ENCODE measurements at places on chromosomes 12 and 14.

DNA sequence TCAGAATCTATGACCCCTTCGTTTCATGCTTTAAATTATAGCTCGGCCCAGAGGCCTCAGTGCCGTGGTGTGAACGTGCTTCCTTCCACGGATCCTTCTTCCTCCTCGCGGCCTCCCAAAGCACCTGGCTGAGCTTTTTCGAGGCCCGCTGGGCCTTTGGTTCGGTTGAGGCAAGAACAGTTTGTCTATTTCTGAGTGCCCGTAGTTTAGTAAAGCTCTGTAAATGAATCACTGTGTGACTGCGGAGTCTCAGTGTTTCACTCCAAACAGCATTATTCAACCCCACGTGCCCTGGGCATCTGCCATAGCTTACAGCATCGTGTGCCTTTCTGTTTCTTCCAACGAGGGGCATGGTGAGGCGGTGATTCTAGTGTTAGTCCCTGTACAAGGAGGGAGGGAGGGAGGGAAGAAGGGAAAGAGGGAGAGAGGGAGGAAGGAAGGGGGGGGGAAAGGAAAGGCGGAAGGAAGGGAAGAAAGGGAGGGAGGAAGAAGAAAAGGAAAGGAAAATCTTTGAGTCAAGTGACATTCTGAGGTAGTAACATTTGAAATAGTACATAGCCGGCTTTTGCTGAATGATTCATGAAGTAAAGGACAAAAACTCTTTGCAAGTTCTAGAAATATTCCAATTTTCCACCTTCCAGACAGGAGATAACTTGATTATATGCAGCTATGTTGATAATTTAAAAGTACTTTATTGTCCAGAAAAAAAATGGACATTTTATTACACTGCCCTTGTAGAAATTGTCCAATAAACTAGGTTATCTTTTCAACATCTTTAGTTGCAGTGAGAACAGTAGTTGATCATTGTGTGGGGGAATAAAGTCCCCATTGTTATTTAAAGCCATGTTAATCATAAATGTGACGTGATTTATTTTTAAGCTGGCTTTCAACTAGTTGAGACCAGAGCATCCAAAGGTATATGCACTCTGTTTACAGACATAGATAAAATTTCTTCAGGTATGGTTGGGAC, 1.2 kb upstream of the TRIM9 start:
- peak overlapping the region; percentile 47 for H3K27ac ChIP-seq
- H3K36me3 ChIP-seq: no peaks in the 10 kb centered on the region
- H3K4me3 ChIP-seq: peak overlapping the region; percentile 80
- peaks cover 20% of the 10 kb centered on the region for H3K4me1 ChIP-seq
- H3K27me3 ChIP-seq: peaks cover 52% of the 10 kb centered on the region

- H3K4me1 ChIP-seq: peaks cover 63% of the 10 kb centered on the region
- peak overlapping the region; percentile 35 for H3K4me3 ChIP-seq
- H3K36me3 ChIP-seq: peaks cover 21% of the 10 kb centered on the region
- ATAC-seq: peak; percentile 28
- H3K27ac ChIP-seq: no peak overlapping the region
- H3K27me3 ChIP-seq: peaks cover 76% of the 10 kb centered on the region
Measured at GRCh38 chr12:49092086-49092815, 2.4 kb downstream of the DHH start.

- peak overlapping the region; percentile 22 for H3K27ac ChIP-seq
- H3K4me1 ChIP-seq: peaks cover 78% of the 10 kb centered on the region
- H3K27me3 ChIP-seq: no peaks in the 10 kb centered on the region
- no peak overlapping the region for H3K4me3 ChIP-seq
- peaks cover 10% of the 10 kb centered on the region for H3K36me3 ChIP-seq
Measured at GRCh38 chr12:1927051-1927680, 8.7 kb upstream of the CACNA2D4 start.

GRCh38 chr12:49033611-49034285, 15.2 kb upstream of the PRKAG1 start:
- H3K27ac ChIP-seq: peak overlapping the region; percentile 52
- no peak overlapping the region for H3K4me3 ChIP-seq
- ATAC-seq: no peak
- peaks cover 2% of the 10 kb centered on the region for H3K4me1 ChIP-seq

- peak; percentile 97 for ATAC-seq
- H3K36me3 ChIP-seq: peaks cover 26% of the 10 kb centered on the region
- H3K4me1 ChIP-seq: peaks cover 49% of the 10 kb centered on the region
- peak overlapping the region; percentile 45 for H3K4me3 ChIP-seq
- H3K27me3 ChIP-seq: no peaks in the 10 kb centered on the region
Measured at GRCh38 chr12:123106640-123107359, 44.1 kb downstream of the PITPNM2 start.

DNA sequence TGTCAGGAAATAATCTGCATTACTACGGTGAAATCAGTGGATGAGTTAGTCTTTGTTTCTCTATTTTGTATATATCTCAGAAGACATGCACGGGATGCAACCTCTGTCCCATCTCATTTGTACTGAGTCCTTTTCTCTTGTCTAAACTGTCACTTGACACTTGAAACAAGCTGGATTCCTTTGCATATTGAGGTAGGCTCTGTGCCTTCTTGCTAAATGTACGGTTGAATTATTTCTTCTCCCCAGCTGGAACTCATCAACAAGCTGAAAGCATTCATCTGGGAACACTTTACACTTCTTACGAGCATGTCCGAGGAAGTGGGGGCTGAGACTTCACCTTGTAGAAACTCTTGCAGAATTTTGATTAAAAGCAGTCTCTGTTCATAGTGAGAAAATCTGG, 119.5 kb downstream of the VEZT start:
- H3K36me3 ChIP-seq: no peaks in the 10 kb centered on the region
- H3K4me3 ChIP-seq: no peak overlapping the region
- no peaks in the 10 kb centered on the region for H3K27me3 ChIP-seq
- no peak overlapping the region for H3K27ac ChIP-seq
- no peaks in the 10 kb centered on the region for H3K4me1 ChIP-seq

DNA sequence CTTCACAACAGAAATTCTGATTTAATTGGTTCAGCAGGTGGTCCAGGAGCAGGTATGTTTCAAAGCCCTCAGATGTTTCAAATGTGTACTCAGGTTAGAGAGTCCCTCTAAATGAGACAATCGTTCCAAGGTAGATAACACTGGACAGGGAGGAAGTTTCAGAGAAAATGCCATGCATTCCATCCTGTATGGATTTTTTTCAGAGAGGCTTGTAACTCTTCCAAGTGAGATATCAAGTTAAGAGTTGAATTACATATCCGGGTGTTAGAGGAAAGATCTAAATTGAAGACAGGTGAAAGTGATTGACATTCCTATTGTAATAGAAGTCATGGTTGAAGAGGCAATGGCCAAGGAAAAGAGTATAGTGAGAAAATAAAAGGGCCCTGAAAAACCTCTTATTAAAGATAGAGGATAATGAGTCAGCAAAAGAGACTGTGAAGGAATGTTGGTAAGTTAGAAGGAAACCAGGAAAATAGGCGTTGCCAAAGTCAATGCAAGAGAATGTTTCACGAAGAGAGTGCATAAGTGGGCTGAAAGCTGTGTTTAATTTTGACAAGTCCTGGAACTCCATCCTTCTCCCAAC, 105.8 kb downstream of the BMP4 start:
- no peaks in the 10 kb centered on the region for H3K36me3 ChIP-seq
- H3K27me3 ChIP-seq: peaks cover 5% of the 10 kb centered on the region
- H3K4me1 ChIP-seq: no peaks in the 10 kb centered on the region
- no peak for ATAC-seq
- H3K27ac ChIP-seq: no peak overlapping the region

DNA sequence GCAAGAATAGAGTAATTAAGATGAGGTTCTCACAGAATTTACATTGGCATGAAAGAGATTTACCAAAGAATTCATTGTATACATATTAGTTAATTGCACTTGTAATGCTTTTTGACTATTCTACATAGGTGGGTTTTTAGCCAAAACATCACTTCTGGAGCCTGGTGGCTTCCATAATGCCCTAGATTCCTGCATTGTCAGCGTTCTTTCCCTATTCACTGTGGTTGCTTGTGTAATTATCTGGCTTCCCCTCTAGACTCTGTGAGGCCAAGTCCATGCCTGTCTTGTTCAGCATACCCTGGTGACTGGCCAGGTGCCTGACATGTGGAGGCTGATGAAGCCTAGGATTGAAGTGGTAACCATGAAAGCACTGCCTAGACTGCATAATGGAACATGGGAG, 41.2 kb downstream of the TDP1 start:
- H3K27me3 ChIP-seq: no peaks in the 10 kb centered on the region
- no peak for ATAC-seq
- peaks cover 78% of the 10 kb centered on the region for H3K36me3 ChIP-seq
- no peak overlapping the region for H3K4me3 ChIP-seq
- H3K27ac ChIP-seq: no peak overlapping the region

- no peak overlapping the region for H3K27ac ChIP-seq
- H3K27me3 ChIP-seq: peaks cover 9% of the 10 kb centered on the region
- no peak overlapping the region for H3K4me3 ChIP-seq
- H3K36me3 ChIP-seq: no peaks in the 10 kb centered on the region
- H3K4me1 ChIP-seq: no peaks in the 10 kb centered on the region
Measured at GRCh38 chr12:117393656-117394055, 32.2 kb upstream of the NOS1 start.

DNA sequence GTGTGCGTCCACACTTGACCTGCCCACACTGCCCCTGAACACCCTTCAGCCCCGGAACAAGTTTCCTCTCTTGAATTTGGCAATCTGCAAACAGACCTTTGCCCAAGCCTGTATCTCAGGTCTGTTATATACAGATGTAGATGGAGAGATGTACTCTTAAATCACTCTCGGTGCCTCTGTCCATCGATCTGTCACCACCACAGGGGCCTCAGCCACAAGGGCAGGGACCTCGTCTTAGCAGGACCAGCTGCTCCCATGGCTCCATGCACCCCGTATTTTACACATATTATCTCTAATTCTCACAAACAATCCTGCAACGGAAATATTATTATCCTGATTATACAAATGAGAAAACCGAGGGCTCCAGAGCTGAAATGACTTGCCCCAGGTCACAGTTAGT, 313.4 kb downstream of the BCL11B start:
- H3K4me3 ChIP-seq: no peak overlapping the region
- H3K36me3 ChIP-seq: no peaks in the 10 kb centered on the region
- no peaks in the 10 kb centered on the region for H3K4me1 ChIP-seq
- no peak for ATAC-seq
- no peak overlapping the region for H3K27ac ChIP-seq
- no peaks in the 10 kb centered on the region for H3K27me3 ChIP-seq

DNA sequence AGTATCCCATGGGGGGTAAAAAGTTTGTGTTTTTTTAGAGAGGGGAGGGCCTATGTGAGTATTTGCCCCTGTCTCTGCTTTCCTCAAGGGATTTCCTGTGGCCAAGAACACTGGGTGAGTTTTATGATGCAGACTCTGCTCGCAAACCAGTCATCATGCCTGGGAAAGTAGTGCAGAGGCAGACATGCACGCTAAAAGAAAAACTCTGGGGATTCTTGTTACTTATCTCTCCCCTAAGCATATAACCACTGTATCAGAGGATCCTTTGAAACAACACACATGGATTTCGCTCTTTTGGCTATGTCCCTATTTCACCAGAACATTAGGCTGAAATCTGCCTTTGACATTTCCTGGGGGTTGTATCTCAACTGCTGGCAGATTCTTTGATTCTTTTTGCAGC, 1845.8 kb upstream of the SEL1L start:
- H3K4me1 ChIP-seq: no peaks in the 10 kb centered on the region
- H3K27ac ChIP-seq: no peak overlapping the region
- H3K4me3 ChIP-seq: no peak overlapping the region
- no peaks in the 10 kb centered on the region for H3K27me3 ChIP-seq
- H3K36me3 ChIP-seq: no peaks in the 10 kb centered on the region

- no peaks in the 10 kb centered on the region for H3K27me3 ChIP-seq
- H3K4me3 ChIP-seq: no peak overlapping the region
- H3K27ac ChIP-seq: peak overlapping the region; percentile 77
- no peak for ATAC-seq
Measured at GRCh38 chr14:100105357-100106169, 40.3 kb downstream of the EVL start.

GRCh38 chr14:68691031-68691791, 101.7 kb downstream of the ZFP36L1 start:
- peak overlapping the region; percentile 64 for H3K27ac ChIP-seq
- H3K4me3 ChIP-seq: no peak overlapping the region
- no peak for ATAC-seq
- H3K27me3 ChIP-seq: no peaks in the 10 kb centered on the region
- H3K36me3 ChIP-seq: no peaks in the 10 kb centered on the region

- no peaks in the 10 kb centered on the region for H3K4me1 ChIP-seq
- H3K27ac ChIP-seq: no peak overlapping the region
- H3K36me3 ChIP-seq: no peaks in the 10 kb centered on the region
- no peak for ATAC-seq
Measured at GRCh38 chr14:54818201-54819133, 84.2 kb downstream of the GCH1 start.

- H3K36me3 ChIP-seq: no peaks in the 10 kb centered on the region
- no peaks in the 10 kb centered on the region for H3K4me1 ChIP-seq
- H3K27ac ChIP-seq: no peak overlapping the region
- H3K27me3 ChIP-seq: no peaks in the 10 kb centered on the region
- no peak for ATAC-seq
Measured at GRCh38 chr14:97539884-97540283, 742.7 kb downstream of the VRK1 start.

DNA sequence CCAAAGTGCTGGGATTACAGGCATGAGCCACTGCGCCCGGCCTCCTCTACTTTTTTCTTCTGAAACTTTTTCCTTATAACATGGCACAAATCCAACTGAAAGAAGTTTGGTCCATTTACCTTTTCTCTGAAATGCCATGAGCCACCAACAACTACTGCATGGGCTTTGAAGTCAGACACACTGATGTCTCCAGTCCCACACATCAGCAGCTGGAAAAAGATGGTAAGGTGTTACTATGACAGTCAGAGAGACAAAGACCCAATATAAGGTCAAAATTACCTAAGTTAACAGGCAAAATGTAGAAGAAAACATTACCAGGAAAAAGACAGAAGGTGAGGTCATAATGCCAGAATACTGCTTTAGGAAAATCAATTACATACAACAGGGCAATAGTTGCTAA, 48.2 kb downstream of the AREL1 start:
- H3K4me1 ChIP-seq: no peaks in the 10 kb centered on the region
- H3K4me3 ChIP-seq: no peak overlapping the region

Measured in stimulated activated memory B cell treated with anti-CD40 and anti-IgM and Interleukin-4, amounts not matched to agents 10 μg/mL and 1 μg/mL and 100 μg/mL, for 72 hours (primary cell).